ENCODE measurements at places on chromosomes 4 and X.

DNA sequence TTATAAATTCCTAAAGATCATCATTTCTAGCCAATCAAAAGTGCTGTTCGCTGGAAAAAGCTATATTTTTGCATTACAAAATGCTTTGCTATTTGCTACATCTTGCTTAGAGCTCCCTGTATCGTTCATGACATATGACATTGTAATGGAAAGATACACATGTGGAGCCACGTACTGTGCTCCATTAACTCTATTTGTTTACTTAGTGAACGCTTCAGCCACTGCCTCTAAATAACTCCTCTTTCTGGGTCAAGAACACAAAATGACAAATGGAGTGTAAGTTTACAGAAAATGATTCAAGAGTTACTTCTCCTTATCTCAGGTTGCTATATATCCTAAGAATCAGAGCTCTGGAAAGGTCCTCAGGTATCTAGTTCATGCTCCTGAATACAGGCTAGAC, 329.1 kb upstream of the SMIM31 start:
- no peak for DNase-seq

- DNase-seq, result no peak
These were observed 77.9 kb upstream of the AFF2 start for GRCh38 chrX:148422526-148422925.

DNA sequence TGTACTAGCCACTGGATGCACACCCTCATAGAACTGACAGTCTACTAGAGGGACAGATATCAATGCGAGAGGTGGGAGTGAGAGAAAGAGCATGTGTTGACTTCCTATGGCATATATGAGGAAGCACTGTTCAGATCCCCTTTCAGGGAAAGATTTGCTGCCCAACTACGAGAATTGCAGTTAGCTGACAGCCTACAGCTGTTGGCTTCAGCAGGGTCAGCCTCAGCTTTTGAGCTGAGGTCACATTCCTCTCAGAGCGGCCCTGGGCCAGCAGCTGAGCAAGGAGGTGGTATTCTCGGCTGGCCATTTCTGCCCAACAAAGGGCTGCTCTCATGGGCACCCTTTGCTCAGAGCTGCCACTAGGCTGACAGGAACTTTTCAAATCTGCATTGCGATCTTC, 580.2 kb downstream of the MID1IP1 start:
- DNase-seq, result no peak

- no peak for DNase-seq
These were observed 170.2 kb upstream of the ETNPPL start for GRCh38 chr4:108933046-108933445.

DNA sequence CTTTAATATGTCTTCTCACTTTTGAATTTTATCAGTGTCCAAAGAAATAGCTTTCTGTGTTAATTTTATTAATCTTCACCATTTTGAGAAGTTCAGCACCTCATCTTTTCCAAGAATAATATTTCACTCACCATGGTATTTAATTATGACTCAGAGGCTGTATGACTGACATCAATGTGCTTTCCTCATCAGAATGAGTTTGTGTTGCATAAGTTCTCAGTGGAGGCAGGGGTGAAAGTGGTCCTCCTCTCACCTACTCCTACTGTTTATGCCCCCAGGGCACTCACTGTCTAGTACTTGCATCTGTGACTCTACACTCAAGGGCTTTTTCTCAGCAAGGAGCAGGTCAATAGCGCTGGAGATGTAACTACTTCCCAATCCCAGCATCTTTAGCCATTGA, 905.3 kb upstream of the INTU start:
- no peak for DNase-seq

GRCh38 chrX:108134724-108135123, 43.1 kb downstream of the ATG4A start:
- DNase-seq, result no peak

DNA sequence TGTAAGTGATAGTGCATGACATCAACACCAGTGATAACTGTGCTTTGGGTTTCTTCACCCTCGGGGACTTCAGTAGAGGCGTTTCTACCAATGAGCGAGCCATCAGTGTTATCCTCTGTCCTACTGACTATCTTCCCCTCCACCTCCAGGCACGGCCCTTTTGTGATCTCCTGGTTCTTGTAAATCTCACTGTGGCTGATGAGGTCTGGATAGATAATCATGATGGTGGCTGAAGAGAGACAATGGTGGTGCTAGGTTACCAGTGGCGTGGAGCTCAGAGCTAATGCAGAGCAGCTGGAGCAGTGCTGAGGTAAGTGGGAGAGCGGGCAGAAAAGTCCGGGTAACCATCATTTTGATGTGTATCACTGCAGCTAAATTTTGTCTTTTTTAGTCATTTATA, 816.6 kb downstream of the GLUD2 start:
- DNase-seq, result no peak

DNA sequence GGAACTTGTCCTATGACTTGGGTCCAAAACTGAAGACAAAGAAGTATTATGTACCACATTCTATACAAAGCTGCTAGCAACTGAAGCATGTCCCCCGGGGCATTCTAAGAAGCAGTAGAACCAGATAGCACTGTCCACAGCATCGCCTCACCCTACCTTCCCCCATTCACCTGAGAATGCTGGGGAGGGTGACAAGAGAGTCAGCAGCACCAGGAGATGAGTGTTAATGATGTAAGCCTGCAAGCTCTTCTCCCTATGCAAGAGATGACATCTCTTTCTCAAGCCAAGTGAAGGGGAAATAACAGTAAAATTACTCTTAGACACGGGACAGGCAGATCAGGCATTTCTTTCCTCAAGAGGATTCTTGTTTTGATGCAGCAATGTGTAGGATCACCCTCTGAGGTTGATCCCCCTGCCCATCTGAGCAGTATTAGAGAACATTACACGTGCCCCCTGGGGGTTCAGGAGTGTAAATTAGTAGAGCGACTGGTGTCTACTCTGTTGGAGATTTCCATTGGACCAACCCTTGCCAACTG, 13.9 kb upstream of the TLR1 start:
- no peak for DNase-seq

DNA sequence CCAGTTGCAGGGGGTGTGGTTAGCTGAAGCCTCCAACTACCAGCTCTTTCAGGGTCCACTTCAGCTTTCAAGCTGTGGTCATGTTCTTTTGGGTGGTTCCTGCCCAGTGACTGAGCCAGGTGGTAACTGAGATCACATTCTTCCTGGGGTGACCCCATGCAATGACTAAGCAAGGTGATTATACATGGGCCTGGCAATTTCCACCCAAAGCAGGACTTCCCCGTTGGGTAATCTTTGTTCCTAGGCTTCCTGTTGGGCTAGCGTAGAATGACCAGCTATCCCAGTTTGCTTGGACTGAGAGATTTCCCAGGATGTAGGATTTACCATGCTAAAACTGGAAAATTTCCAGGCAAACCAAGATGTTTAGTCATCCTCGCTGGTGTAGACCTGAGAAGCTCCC, 18.4 kb upstream of the MAGEB17 start:
- no peak for DNase-seq
